ENCODE measurements at places on chromosomes 2 and 18. TPM values are rescaled to one million over a fixed set of nuclear protein-coding genes. Genes with fewer than 3 reads are reported as not detected.

GRCh38 chr18:41043876-41044275 is 911.2 kb upstream of the PIK3C3 start:
- H3K4me3 ChIP-seq, result no peak overlapping the region
- no peaks in the 10 kb centered on the region for H3K27me3 ChIP-seq
- no peak overlapping the region for H3K27ac ChIP-seq
- no peaks in the 10 kb centered on the region for H3K36me3 ChIP-seq
- no peak for DNase-seq

DNA sequence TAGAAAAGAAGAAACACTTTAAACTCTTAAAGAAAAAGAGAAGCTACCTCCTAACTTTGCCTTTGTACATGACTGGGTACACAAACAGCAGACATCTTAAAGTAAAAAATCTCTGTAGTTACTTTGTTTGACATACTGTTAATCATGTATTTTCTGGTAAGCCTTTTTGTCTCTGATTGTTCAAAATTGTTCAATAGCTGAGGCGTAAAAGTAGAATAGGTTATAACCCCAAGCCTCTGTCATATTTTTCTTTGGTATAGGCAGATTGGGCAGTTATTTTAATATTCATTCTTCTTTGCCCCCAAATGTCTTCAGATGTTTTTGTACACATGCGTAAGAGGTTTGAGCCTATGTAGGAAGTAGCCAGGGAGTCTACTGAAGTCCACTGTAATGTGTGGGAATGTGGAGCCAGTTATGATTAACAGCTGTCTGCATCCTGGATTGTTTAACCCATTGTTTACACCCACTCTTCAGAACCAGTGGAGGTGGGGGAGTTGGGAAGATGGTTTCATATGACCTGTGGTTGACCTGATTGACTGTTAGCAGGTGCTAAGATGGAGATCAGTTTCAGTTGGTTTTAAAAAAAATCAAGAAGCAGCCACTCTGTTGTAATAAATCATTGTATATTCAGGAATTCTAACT is 150.5 kb downstream of the TANC1 start:
- no peaks in the 10 kb centered on the region for H3K36me3 ChIP-seq
- H3K27ac ChIP-seq, result no peak overlapping the region
- no peak overlapping the region for H3K4me3 ChIP-seq
- no peak for DNase-seq

- no peak overlapping the region for H3K4me3 ChIP-seq
- H3K27me3 ChIP-seq, result peaks cover 4% of the 10 kb centered on the region
- H3K4me1 ChIP-seq, result no peaks in the 10 kb centered on the region
- H3K36me3 ChIP-seq, result no peaks in the 10 kb centered on the region
- DNase-seq, result no peak
These were observed 101.2 kb downstream of the CDK15 start for GRCh38 chr2:201907563-201907881.

GRCh38 chr2:239461291-239462190 is 60.7 kb upstream of the HDAC4 start:
- H3K4me1 ChIP-seq, result no peaks in the 10 kb centered on the region
- DNase-seq, result no peak
- H3K27me3 ChIP-seq, result peaks cover 11% of the 10 kb centered on the region
- no peak overlapping the region for H3K4me3 ChIP-seq
- no peaks in the 10 kb centered on the region for H3K36me3 ChIP-seq
- no peak overlapping the region for H3K27ac ChIP-seq

DNA sequence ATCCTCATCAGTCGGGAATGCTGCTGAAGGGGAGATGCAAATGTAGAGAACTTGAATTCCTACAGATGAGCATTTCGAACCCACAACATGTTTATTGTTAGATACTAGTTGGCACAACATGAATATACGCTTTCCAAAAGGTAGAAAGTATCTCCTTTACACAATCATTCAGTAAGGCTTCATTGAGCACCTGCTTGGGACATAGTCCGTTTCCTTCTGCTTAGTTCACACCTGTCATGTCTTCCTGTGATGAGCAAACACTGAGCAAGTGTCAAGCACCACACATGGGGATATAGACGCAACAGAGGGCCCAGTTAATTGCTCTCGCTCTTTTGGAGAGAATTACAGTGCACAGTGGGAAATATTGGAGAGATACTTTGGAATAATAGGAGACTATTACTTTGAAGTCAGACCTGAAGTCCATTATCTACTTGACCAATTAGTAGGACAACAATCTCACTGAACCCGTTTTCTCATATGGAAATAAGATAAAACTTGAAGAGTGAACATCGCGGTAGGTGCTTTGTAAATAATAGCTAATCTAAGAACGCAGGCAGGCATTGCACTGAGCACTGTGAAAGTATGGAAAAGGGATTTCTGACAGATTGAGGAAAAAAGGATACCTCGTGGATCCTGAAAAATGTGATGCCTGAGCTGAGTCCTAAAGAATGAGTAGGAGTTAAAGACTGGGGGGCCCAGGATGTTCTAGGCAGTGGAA is 1.2 kb downstream of the CPSF3 start:
- peaks cover 34% of the 10 kb centered on the region for H3K4me1 ChIP-seq
- H3K4me3 ChIP-seq, result peak overlapping the region; percentile 59
- H3K27me3 ChIP-seq, result no peaks in the 10 kb centered on the region
- peak overlapping the region; percentile 98 for H3K27ac ChIP-seq
- no peaks in the 10 kb centered on the region for H3K36me3 ChIP-seq
- no peak for DNase-seq

GRCh38 chr2:12702168-12703121 is 14.3 kb upstream of the TRIB2 start:
- no peak overlapping the region for H3K4me3 ChIP-seq
- DNase-seq, result no peak
- no peaks in the 10 kb centered on the region for H3K27me3 ChIP-seq

DNA sequence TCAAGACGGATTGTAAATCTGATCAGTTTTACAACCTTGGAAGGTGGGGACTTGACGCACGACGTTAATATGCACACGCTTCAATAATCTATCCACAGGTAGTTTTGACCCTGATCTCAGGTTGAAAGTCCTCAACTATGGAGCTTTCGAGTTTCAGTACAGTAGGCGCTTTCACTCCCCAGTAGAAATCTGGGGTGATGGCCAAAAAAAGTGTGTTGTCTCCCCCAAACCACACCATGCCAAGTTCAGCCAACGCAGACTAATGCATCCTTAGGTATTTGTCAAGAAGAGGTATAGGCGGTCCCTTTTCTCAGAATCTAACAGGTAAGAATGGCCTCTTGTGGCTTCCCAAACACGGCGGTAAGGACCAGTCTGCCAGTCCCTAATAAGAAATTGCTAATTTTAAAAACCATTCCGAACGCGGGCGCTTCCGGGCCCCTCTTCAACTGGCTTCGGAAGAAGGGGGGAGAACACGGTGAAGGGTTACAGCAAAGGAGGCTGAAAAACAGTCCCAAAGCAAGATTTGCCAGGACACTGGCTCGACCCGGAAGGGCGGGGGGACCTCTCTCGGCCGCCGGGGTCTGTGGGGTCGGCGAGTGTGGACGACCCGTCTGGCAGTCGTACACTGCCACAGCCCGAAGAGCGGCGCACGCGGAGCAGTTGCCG is 659 bp downstream of the FAM210A start:
- no peaks in the 10 kb centered on the region for H3K36me3 ChIP-seq
- no peak for DNase-seq
- no peaks in the 10 kb centered on the region for H3K27me3 ChIP-seq
- peak overlapping the region; percentile 61 for H3K4me3 ChIP-seq
- H3K4me1 ChIP-seq, result peaks cover 23% of the 10 kb centered on the region
- peak overlapping the region; percentile 90 for H3K27ac ChIP-seq

The TCF23 gene
- not detected for total RNA-seq

The FEV gene
- not detected for total RNA-seq

The SLC66A2 gene
- total RNA-seq, result 56.5 TPM

The C2orf74 gene
- 6.7 TPM for total RNA-seq

Data from transverse colon (tissue), 4 donors.